ENCODE measurements at places on chromosomes 5 and 9.

DNA sequence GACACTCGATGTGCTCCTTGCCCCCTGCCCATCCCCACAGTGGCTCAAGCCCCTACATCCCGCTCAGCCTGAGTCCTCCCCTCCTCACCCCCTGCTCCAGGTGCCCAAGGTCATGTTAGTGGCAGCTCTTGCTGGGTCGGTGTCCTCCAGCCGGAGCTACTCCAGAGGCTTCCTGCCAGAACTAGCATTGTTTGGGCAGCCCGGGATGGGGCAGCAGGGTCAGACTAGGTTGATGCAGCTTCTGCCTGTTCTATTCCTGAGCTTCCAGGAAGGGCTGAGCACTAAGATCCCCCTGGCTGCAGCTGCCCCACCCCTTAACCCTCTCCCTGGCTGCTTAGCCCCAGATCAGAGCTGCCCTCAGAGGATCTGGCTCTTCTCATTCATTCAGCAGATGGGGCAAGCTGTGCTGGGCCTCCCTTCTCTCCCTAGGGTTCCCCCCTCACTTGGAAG lies 671 bp downstream of the RGS14 start:
- no peak for DNase-seq

- peak; percentile 75 for DNase-seq
Measured at GRCh38 chr5:58224661-58225060, 235.2 kb downstream of the PLK2 start.

DNA sequence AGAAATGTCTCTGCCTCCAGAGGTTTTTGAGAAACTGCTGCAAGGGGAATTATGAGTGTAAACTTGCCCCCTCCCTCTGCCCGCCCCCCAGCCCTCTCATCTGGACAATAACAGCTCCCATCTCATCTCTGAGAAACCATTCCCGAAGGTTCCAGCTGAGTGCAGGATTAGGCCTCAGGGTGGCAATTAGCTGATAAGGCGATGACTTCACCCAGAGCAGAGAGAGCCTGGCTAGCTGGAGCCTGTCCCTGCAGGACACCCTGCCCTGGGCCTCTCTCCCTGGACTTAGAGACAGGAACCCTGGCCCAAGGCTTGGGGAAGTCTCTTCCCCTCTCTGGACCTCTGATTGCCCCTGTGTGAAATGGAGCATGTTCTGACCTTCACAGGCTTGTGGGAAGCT lies 45.7 kb upstream of the HAND1 start:
- DNase-seq: no peak

DNA sequence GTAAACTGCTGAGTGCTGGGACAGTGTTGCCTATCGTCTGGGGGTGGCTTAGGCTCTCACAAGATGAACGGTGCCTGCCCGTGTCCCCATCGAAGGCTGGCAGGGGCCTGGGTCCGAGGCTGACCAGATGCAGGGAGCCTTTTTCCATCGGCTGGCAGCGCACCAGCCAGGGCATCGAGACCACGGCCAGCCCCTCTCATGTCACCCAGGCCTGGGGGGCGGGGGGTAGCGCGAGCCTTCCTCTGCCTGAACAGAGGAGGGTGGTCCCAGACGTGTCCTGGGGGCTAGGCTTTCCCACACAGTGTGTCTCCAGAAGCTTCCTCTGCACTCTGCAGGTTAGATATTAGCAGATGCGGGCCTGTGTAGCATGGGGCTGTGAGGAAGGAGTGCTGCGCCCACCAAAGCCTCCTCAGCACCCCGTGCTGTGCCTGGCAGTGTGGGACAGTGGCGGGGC lies 17.3 kb downstream of the FGD3 start:
- no peak for DNase-seq

DNA sequence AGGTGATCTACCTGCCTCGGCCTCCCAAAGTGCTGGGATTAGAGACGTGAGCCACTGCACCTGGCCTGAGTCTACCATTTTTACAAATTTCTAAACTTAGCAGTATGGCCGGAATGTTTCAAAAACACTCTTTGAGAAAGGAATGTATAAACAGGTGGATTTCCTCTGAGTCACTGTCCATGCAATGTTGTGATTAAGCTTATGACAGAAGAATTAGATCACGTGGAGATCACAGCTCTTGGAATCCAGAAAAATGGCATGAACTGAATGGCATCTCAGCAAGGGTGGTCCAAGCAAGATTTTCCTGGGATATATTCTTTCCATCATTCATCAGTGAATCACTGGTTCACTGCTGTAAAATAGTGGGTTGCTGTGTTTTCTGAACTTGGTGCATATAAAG lies 865.0 kb downstream of the PTPRD start:
- DNase-seq: peak; percentile 31

GRCh38 chr5:144192661-144193060 lies 22.0 kb downstream of the KCTD16 start:
- no peak for DNase-seq

- peak; percentile 48 for DNase-seq
Measured at GRCh38 chr5:150122158-150122510, 33.5 kb downstream of the PDGFRB start.

DNA sequence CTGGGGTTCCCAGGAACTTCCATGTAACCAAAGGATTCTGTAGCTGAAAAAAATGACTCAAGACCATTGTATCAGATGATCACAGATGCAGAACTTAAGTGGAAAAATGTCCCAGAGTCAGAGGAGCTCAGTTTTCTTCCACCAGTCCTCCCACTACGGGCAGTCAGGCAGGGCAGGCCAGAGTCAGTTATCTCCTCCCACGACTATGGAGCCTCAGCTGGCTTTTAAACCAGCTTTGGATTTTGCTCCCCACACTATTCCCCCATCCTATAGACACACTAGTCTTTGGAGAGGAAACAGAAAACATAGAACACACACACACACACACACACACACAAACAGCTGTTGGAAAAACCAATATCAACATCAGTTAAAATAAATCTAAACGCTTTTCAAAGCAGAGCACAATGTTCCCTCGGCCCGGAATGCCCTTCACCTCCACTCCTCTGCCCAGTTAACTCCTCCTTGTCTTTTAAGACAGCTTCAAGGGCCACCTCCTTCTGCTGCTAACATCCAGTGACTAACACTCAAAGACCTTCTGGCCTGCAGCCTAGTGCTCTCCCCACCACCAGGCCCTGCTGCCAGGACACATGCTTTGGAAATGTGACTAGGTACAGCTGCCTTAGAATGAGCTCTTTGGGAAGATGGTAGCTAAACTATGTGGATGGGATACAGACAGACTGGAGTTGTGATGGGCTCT lies 56.8 kb downstream of the NIPAL4 start:
- DNase-seq: no peak

DNA sequence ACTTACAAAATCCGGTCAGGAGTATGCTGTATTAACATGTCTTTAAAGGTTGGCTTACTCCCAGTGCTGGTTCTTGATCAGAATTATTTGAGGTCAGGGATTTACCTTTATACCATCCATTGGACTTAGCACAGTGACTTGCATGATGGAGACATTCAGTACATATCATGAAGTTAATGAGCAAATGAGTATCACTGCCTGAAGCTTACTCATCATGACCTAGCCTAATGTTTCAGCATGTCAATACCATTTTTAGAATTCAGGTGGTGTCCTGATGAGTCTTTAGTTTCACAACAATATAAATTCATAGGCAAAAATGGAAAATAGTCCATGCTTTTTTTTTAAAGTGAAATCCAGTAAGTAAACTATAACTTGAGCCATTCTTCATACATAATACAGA lies 226.0 kb upstream of the C9orf72 start:
- DNase-seq: no peak

DNA sequence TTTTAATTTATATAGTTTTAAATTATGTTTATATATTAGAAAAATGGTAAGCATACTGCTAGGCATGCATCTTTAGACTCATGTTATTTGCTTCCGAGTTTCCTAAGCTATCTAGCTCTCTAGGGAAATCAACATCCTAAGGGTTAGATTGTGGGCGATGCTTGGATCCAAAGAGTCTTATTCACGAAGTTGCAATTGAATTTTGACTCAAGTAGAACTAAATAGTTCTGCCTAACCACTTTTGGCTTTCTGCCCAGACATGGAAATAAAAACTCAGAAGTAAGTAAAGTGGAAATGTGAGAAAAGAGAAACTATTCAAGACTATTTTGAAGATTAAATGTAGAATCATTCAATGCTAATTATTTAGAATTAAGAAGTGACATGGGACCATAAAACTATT lies 440.4 kb downstream of the CDH18 start:
- DNase-seq: no peak

- no peak for DNase-seq
Measured at GRCh38 chr9:5536684-5537083, 26.4 kb downstream of the PDCD1LG2 start.

- DNase-seq: no peak
Measured at GRCh38 chr5:54230936-54231685, 79.3 kb downstream of the ARL15 start.
